Skeletal muscle cell (primary cell): ENCODE measurements at places on chromosomes 6 and 20.

DNA sequence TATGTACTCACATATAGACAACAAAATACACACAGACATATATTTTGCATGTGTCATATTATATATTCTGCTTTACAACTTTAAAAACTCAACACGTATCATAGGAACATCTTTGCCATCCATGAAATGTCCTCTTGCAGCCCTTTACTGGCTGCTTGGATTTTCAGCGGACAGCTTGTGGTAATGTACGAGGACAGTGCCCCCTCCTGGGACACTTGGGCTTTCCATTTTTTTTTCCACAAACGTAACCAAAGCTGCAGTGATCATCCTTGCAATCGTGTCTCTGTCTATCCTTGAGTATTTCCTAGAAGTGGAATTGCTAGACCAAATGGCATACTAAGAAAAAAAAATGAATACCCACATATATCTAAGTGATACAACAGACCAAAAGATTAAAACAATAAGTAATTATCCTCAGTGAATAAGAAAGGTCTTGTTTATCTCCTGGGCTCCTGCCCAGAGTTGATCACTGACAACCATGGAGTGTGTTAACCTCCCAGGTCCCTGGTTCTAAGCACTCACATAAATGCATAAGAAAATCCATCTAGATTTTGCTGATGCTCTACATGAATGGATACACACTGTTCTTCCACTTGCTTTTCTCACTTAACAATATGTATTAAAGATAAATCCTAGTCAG lies 18.1 kb downstream of the BPI start:
- DNase-seq, result peak; percentile 33

DNA sequence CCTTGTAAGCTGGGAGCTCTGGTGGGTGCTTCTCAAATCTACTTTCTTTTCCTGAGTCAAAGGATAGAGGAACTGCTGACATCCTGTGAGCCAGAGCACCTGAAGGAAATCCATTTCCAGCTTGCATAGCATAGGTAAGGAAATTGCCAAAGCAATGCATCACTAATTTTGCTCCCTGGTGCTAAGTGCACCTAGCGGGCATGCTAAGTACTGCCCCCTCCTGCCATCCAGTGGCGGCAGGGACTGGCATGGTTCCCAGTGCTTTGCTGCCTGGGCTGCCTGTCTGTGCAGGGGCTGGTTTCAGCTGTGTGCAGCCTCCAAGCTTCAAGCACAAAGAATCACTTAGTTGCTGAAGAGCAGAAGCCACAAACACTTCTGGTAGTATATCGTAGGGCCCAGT lies 63.9 kb downstream of the FARS2 start:
- no peak for DNase-seq

- no peak for DNase-seq
Observed at GRCh38 chr6:3687847-3688246, 63.7 kb downstream of the PXDC1 start.

GRCh38 chr20:20832715-20833114 lies 120.3 kb upstream of the RALGAPA2 start:
- no peak for DNase-seq

DNA sequence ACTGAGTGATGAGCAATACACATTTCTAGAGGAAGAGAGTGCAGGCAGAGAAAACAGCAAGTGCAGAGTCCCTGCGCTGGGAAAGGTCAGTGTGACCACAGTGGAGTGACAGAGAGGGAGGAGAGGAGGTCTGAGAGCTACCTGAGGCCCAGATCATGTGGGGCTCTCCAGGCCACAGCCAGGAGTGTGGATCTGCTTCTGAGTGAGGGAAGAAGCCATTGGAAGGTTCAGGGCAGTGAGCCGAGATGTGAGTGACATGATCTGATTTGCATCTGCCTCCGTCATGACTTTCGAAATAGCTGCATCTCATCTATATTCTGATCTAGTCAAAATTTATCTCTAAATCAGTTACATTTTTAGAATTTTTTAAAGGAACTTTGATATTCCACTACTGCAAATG lies 367.1 kb downstream of the PREX1 start:
- DNase-seq, result no peak

GRCh38 chr6:11592294-11592906 lies 54.9 kb downstream of the TMEM170B start:
- DNase-seq, result no peak

- DNase-seq, result peak; percentile 25
Observed at GRCh38 chr6:23446469-23446967, 679.5 kb upstream of the NRSN1 start.

- DNase-seq, result peak; percentile 96
Observed at GRCh38 chr6:22236626-22237414, 60.0 kb downstream of the PRL start.

DNA sequence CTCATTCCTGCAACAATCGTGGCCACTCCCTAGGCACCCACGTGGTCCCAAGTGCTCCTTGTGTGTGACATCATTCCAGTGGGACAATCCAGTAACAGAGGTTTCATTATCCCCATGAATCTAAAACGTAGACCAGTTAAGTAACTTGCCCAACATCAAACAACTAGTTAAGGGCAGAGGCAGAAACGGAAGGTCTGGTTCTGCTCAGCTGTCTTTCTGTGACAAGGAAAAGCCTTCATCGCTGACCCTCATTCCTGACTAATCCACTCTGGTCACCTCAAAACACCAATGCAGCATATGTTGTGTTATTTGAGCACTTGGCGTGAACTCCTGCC lies 261.4 kb upstream of the JARID2 start:
- DNase-seq, result peak; percentile 64

GRCh38 chr6:148955441-148955840 lies 208.6 kb downstream of the UST start:
- no peak for DNase-seq

DNA sequence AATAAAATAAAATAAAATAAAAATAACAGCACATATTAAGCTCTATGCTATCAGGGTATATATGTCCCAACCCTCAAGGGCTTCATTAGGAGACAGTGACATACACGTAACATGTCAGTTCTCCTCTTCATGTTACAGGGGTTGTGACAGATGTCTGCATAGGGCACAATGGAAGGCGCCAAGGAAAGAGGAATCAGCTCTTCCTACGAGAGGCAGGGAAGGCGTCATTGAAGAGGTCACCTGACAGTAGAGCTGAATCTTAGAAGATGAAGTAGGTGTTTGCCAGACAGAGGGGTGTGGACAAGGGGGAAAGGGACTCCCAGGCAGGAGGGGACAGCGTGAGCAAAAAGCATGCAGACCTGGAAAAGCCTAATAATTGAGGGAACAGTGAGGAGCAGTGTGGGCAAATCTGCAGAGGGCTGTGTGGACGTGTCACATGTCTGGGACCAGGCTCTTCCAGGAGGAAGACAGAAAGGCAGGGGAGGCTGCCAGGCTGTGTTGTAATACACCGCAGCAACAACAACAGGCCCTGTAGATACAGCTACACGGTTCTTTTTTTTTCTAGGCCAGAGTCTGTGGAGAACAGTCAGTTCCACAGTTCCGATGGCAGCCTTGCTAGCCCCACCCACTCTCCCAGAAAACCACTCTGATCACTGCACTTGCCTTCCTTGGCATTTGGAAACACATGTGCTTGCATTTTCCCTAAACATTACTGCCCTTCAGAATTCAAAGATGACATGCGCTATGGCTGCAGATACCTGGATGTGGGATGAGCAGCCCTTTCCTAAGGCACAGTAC lies 2.5 kb upstream of the FKBP5 start:
- peak; percentile 67 for DNase-seq

GRCh38 chr20:52103913-52104545 lies 87.5 kb downstream of the ZFP64 start:
- DNase-seq, result no peak

GRCh38 chr6:111843347-111844147 lies 29.7 kb downstream of the FYN start:
- DNase-seq, result no peak

GRCh38 chr6:73481969-73482368 lies 20.4 kb downstream of the MTO1 start:
- no peak for DNase-seq

GRCh38 chr6:55175078-55176049 lies 1.0 kb downstream of the HCRTR2 start:
- DNase-seq, result no peak

GRCh38 chr6:158825951-158826306 lies 6.8 kb upstream of the EZR start:
- no peak for DNase-seq

DNA sequence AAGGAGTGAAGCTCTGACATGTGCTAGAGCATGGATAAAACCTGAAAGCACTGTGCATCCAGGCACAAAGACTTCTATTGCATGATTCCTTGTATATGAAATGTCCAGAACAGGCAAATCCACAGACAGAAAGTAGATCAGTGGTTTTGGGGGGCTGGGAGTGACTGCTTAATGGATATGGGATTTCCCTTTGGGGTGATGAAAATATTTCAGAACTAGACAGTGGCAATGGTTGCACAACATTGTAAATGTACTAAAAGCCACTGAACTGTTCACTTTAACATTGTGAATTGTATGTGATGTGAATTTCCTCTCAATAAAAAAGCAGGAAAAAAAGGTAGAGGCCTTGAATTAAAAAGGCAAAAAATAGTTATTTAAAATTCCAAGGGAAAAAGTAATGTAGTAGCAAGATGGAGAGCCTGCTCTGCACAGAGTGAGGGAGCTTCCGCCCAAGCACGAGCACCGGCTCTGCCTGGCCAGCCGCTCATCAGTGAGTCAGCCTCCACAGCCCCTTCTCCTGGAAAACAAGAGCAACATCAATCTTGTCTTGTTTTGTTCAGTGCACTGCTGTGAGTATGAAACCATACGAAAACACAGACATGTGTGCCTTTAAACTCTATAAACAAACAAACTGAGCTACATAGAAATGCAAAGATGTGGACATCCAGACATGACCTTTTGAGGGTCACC lies 74.6 kb upstream of the THBS2 start:
- peak; percentile 26 for DNase-seq

DNA sequence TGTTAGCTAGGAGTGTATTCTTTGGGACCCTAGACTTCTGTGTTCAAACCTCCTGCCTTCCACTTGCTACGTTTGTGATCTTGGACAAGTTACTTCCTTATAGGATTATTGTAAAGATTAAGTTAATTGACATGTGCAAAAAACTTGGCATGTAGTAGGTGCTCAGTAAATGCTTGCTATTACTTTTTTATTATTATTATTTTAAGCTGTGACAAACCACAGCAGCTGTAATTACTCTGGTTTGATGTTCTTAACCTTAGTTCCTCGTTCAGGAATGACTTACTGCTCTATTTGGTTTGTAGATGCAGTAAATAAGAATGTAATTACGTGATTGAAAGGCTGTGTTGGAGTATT lies 3.2 kb downstream of the ARFGEF2 start:
- no peak for DNase-seq

DNA sequence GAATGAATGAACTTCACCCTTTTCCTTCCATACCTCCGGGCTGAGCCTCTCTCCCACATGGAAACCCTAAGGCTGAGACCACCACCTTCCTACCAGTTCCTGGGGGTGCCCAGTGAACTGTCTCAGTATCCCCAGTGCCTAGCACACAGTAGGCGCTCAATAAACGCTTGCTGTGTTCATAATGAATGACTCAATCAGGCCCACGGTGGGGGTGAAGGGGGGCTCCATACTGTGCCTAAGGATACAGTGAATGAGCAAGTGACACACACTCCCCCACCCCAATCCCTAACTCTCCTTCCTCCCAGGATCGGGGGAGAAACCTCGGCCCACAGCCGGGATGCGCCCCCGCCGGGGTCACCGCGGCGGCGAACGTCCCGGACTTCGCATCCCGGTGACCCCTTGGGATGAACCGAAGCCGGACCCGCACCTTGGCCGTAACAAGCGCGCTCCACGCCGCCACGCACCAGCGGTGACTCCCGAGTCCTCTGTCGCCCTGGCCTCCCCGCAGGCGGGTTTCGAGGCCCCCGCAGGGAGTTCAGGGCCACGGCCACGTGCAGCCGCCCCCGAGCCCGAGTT lies 592 bp downstream of the KCNG1 start:
- DNase-seq, result no peak

DNA sequence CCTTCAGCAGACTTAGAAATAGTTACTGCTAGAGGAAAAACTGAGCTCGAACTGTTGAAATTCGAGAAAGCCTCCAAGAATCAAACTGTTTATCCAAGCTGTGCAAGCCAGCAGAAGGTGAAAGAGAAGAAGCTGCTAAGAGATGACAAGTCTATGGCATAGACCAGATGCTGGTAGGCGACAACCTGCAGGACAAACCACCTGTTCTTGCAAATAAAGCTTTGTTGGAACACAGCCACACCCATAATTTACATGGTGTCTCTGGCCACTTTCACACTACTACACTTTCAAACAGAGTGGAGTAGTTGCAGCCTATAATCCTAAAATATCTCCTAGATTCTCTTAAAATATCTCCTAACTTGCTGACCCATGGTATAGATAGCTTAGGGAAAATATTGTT lies 33.3 kb downstream of the TNFRSF21 start:
- no peak for DNase-seq

DNA sequence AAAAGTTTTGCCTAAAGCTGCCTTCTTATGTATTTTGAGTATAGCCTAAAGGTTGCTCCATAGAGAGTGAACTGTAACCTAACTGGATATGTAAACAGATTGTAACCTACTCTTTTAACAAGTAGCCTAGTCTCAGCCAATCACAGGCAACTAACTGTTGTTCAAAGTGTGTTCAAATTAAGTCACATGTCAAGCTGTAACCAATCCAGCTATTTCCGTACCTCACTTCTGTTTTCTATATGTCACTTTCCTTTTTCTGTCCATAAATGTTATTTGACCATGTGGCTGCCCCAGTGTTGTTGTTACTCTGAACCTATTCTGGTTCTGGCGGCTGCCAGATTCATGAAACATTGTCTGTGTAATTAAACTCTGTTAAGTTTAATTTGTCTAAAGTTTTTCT lies 47.4 kb upstream of the RNGTT start:
- DNase-seq, result no peak

DNA sequence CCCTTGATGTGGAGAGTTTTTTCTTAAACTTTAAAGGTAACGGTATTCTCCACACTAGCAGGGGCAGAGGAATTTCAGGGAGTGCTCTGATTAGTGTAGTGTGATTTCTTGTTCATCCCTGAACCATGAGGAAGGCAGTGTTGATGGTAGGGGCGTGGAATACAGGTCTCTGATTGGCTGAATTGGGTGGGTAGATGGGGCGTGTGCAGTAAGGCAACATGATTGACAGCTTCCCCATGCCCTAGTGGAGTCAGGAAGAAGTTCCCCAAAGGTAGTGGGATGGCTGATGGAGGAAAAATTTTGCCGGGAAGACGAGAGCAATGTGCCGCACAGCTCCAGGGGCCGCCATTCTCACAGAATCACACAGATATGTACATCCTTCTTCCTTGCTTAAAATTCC lies 97.4 kb upstream of the SALL4 start:
- DNase-seq, result no peak
